ENCODE measurements at places on chromosomes 11 and 22. TPM values are rescaled to one million over a fixed set of nuclear protein-coding genes. Genes with fewer than 3 reads are reported as not detected.

GRCh38 chr11:3222941-3223915, 4.6 kb upstream of the MRGPRG start:
- no peaks in the 10 kb centered on the region for H3K36me3 ChIP-seq
- H3K27ac ChIP-seq: no peak overlapping the region
- H3K4me3 ChIP-seq: no peak overlapping the region
- no peaks in the 10 kb centered on the region for H3K27me3 ChIP-seq

- H3K4me3 ChIP-seq: peak overlapping the region; percentile 99
- H3K27ac ChIP-seq: peak overlapping the region; percentile 100
- H3K36me3 ChIP-seq: peaks cover 22% of the 10 kb centered on the region
- peaks cover 28% of the 10 kb centered on the region for H3K4me1 ChIP-seq
- DNase-seq: no peak
- no peaks in the 10 kb centered on the region for H3K27me3 ChIP-seq
These were observed 1.0 kb upstream of the FNBP4 start for GRCh38 chr11:47768101-47768612.

GRCh38 chr11:86278226-86278625, 23.8 kb upstream of the HIKESHI start:
- peaks cover 71% of the 10 kb centered on the region for H3K4me1 ChIP-seq
- peaks cover 73% of the 10 kb centered on the region for H3K36me3 ChIP-seq
- no peak overlapping the region for H3K27ac ChIP-seq
- no peak for DNase-seq

DNA sequence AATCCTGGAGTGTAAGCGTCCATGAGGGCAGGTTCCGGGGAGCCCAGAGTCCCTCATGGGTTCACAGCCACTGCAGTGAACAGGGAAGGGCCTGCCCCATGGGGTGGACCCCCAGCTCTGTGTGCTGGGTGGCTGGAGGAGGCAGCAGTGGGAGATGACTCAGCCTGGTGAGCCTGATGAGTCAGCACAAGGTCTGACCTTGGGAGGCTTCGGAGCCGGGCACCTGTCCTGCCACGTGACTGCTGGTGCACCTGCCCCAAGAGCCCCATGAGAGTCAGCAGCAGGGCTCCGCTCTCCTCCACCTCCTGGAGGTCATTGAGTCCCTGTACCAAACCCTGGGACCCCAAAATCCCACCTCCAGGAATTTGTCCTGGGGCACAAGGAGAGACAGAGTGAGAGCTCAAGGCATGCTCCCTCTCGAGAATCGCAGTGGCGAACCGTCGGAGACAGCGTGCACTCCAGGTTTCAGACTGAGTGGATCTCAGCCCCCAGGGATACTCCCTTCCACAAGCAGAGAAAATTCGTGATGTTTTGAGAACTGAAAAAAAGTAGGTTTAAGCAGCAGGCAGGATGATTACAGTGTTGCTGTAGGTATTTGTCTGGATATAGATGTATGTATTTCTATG, 1221.7 kb downstream of the BRD1 start:
- H3K27ac ChIP-seq: no peak overlapping the region
- no peak for DNase-seq
- no peak overlapping the region for H3K4me3 ChIP-seq
- no peaks in the 10 kb centered on the region for H3K4me1 ChIP-seq

Gene ART5
- not detected for total RNA-seq

GRCh38 chr22:46058091-46058420, 81.1 kb upstream of the WNT7B start:
- peak; percentile 44 for DNase-seq
- peak overlapping the region; percentile 34 for H3K4me3 ChIP-seq
- no peaks in the 10 kb centered on the region for H3K36me3 ChIP-seq
- H3K27me3 ChIP-seq: no peaks in the 10 kb centered on the region
